ENCODE measurements at places on chromosomes 6 and 20.
A peak's percentile ranks its signal among the peaks of the same experiment; 100 is the strongest.

- DNase-seq = no peak
Observed at GRCh38 chr6:134802426-134803058, 147.4 kb downstream of the ALDH8A1 start.

DNA sequence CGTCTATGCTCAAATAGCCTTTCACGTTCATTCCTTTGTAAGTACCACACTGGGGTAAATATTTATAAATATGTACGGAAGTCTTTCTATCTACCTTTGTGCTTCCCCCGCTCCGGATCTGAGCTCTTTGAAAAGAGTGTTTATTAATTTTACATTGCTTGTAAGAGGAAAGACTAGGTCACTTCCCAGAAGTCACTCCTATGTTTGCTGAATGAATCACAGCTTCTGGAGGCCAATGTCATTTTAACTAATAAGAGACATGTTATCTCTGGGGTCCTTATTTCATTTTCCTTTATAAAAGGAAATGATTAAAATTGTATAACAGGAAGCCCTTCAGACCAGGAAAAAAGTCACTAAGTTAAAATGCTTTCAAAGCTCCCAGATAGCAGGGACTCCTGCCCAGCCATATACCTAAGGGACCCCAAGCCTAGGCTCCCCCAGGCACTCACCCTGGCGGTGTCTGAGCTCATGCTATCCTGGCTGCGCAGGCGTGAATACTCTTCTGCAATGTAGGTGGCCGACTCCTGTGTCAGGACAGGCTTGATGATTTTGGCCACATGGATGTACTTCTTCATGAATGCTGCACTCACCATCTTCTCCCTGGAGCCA is 12.6 kb downstream of the MCM3 start:
- DNase-seq = no peak

GRCh38 chr20:46965477-46965876 is 70.8 kb downstream of the EYA2 start:
- peak; percentile 69 for DNase-seq

- DNase-seq = no peak
Observed at GRCh38 chr6:49906526-49906925, 40.2 kb upstream of the CRISP1 start.

GRCh38 chr20:3765171-3765882 is 2.2 kb downstream of the ADISSP start:
- no peak for DNase-seq

GRCh38 chr6:34267746-34268145 is 18.9 kb upstream of the SMIM29 start:
- no peak for DNase-seq

GRCh38 chr6:3162067-3162497 is 4.7 kb upstream of the TUBB2A start:
- no peak for DNase-seq

- DNase-seq = no peak
Observed at GRCh38 chr6:145547594-145548335, 187.6 kb downstream of the EPM2A start.

GRCh38 chr6:18527836-18528743 is 140.9 kb downstream of the RNF144B start:
- no peak for DNase-seq

GRCh38 chr6:104126315-104127005 is 733.3 kb downstream of the HACE1 start:
- no peak for DNase-seq

DNA sequence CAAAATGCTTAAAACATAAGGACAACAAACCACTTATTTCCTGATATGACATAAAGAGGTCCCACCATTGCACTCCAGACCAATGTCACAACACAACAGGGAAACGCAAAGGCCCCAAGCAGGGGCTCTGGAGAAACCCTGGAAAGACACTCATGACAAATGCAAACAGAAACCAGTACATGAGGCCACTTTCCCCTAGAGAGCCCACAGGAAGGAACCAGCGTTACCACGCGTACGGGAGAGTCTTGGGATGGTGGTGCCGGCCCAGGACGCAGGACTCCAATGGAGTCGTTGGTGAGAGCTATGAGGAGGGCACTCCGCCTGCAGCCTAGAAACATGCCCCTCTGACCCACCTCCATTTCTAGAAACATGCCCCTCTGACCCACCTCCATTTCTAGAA is 20.2 kb downstream of the GMEB2 start:
- DNase-seq = no peak

GRCh38 chr20:44681796-44682566 is 30.5 kb upstream of the ADA start:
- DNase-seq = no peak

- no peak for DNase-seq
Observed at GRCh38 chr6:111730864-111731263, 125.2 kb upstream of the TRAF3IP2 start.

- DNase-seq = no peak
Observed at GRCh38 chr6:53581173-53581773, 36.4 kb upstream of the GCLC start.

GRCh38 chr20:8386991-8387390 is 254.9 kb downstream of the PLCB1 start:
- no peak for DNase-seq

DNA sequence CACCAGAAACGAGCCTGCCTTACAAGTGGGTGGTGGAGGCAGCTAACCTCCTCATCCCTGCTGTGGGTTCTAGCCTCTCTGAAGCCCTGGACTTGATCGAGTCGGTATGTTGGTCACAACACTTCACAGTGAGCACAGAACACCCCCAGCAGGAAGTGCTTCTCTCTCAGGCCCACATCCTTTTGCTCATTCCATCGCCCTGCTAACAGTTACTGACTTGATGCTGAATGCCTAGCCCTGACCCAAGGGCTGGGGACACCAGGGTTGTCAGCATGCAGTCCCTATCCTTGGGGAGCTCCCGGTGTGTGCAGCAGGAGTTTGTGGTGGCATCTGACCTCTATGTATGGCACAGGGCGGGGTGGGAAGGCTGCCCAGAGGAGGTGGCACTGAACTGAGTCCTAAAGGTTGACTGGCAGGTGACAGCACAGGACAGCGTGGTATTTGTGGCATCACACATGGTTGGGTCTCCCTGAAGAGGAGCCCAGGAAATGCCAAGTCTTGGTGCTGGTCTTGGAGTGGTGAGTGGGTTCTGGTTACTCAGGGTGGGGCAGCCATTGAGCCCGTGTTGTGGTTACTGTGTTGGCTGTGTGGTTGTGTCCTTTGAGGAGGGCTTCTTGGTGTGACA is 26.7 kb downstream of the GTSF1L start:
- DNase-seq = no peak

DNA sequence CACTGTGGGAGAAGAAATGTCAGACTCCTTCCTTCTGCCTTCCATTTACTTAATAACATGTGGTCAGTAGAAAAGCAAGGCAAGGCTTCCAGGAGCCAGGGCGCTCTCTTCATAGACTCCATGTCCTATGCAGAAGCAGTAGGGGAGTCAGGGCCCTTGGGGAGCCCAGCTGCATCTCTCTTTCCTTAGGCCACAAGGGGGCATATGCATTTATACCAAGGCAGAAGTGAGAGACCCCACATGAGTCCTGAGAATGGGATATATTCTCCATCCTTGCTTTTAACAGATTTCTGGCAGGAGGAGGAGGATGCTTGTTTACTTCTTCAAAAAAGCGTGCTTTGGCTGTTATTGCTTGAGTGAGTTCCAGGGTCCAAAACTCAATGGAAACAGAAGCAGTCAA is 198.5 kb downstream of the HIVEP2 start:
- no peak for DNase-seq

- no peak for DNase-seq
Observed at GRCh38 chr20:49563015-49563980, 4.6 kb downstream of the PTGIS start.

- DNase-seq = no peak
Observed at GRCh38 chr20:31747640-31748039, 8.6 kb downstream of the TPX2 start.

GRCh38 chr20:11431621-11432020 is 486.1 kb upstream of the BTBD3 start:
- no peak for DNase-seq

DNA sequence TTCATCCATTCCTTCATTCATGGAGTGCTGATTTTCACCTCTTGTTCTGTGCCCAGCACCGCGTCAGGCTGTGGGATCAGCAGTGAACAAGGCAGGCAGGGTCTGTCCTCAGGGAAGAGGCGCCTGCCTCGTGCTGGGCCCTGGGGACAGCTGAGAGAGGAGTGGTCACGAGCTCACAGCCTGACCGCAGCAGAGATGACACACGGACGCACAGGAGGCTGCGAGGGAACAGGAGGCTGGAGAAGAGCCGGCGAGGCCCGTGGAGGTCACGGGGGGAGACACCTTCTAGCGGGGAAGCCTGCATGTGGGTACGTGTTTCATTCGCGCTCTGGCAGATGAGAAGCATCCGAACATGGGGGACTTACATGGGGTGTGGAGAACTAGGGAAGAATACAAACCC is 27.5 kb downstream of the PXDC1 start:
- DNase-seq = no peak

- no peak for DNase-seq
Observed at GRCh38 chr20:59824711-59825562, 108.5 kb downstream of the SYCP2 start.

GRCh38 chr6:136335736-136336363 is 46.2 kb upstream of the BCLAF1 start:
- DNase-seq = no peak

GRCh38 chr6:5827056-5827904 is 179.4 kb downstream of the NRN1 start:
- DNase-seq = no peak

DNA sequence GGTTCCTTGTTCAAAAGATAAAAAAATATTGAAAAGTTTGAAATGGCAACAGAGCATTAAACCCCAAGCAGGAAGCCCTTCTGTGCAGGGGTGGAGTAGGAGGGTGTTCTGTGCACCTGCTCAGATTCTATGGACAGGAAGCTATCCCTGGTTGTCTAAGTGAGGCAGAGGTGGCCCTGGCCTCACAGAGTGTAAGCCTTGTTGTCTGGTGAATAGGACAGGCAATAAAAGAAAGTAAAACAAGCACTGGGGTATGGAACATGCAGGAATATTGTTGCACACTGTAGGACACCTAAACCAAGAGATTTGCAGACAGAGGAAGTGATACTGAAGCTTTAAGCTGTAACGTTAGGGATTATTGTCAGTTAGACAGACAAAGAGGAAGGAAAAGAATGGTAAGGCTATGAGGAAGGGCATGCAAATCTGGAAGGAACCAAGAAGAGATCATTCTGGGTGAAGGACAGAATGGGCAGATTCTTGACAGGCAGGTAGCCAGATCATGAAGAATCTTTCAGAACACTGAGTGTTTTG is 66.8 kb downstream of the TBC1D7 start:
- DNase-seq = no peak

- no peak for DNase-seq
Observed at GRCh38 chr20:34015401-34016335, 22.0 kb downstream of the RALY start.

GRCh38 chr20:33443006-33443511 is 504 bp downstream of the SNTA1 start:
- peak; percentile 75 for DNase-seq

GRCh38 chr6:132933090-132933489 is 118.7 kb downstream of the RPS12 start:
- DNase-seq = no peak

DNA sequence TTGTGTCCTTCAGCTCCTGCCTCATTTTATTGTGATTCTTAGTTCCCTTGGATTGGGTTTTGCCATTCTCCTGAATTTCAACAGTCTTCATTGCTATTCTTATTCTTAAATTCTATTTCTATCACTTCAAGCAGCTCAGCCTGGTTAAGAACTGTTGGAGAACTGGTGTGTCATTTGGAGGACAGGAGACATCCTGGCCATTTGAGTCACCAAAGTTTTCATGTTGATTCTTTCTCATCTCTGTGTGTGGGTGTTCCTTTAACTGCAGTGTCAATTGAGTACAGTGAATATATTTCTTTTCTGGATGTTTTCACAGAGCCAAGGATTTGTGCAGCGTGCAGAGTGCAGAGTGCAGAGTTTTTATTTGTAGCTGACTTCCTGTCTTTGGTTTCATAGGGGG is 33.5 kb upstream of the TFB1M start:
- no peak for DNase-seq

DNA sequence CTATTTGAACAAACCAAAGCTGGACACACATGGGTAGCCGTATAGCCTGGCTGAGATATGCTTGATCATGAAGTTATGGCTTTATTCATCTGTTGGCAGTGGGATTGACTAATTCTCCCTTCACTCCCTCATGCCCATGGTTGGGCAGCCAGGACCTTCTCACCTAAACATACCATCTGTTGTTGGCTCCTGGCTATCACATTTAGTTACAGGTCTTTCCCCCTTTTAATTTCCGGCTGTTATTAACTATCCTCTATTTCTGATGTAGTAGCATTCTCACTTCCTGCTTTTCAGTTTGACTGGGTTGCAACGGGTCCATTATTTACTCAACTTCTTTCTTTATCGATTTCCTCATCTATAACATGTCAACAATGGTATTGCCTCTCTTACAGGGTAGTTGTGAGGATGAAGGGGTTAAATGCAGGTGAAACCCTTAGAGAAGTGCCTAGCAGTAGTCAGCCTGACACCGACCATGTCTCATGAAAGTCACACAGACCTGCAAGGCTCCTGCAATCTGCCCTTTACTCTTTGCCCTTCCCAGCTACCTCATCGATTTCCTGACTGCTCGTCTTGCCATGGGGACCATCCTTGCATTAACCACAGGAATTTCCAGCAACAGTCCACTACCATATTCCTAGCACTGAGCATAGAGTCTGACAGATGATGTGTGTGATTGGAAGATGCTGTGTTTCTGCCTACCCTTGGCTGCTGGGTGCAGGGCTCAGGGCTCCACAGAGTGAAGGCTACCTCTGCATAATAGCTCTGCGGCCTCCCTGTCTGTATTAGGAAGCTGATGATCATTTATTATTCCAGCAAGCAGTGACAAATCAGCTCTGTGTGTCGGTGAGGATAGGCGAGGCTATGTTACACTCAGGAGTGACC is 42.2 kb downstream of the PPP1R14C start:
- no peak for DNase-seq

GRCh38 chr6:170473801-170474200 is 79.3 kb downstream of the PSMB1 start:
- DNase-seq = no peak
